ENCODE measurements at places on chromosomes 3 and 15.

GRCh38 chr3:46667061-46667621, 26.3 kb downstream of the ALS2CL start:
- no peak for DNase-seq

GRCh38 chr15:91981821-91982800, 128.6 kb downstream of the SLCO3A1 start:
- no peak for DNase-seq

GRCh38 chr3:41307065-41307464, 107.8 kb downstream of the CTNNB1 start:
- DNase-seq = no peak

- no peak for DNase-seq
Measured at GRCh38 chr15:79455361-79455760, 23.2 kb downstream of the MINAR1 start.

DNA sequence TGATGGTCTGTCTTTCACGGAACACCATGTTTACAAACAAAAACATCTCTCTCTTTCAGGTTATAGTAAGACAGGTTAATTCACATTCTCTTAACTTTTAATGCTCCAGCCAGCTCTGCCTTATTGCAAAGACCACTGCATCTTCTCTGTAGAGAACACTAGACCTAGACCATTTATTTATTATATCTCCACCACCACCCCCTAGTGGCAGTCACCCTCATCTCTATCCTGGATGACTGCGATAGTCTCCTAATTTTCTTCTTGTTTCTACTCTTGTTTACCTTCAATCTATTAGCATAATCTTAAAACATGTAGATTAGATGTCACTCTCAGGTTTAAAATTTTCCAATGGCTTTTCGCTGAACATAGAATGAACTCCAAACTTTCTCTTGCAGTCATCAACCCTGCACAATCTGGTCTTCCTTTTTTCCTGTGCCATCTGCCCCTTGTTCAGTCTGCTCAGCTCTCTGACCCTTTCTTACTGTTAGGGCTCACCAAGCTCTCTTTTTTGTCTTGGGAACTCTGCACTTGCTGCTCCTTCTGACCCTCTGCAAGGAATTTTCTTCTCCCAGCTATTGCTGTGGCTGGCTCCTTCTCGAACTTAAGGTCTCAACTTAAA, 155.6 kb downstream of the SQOR start:
- no peak for DNase-seq

DNA sequence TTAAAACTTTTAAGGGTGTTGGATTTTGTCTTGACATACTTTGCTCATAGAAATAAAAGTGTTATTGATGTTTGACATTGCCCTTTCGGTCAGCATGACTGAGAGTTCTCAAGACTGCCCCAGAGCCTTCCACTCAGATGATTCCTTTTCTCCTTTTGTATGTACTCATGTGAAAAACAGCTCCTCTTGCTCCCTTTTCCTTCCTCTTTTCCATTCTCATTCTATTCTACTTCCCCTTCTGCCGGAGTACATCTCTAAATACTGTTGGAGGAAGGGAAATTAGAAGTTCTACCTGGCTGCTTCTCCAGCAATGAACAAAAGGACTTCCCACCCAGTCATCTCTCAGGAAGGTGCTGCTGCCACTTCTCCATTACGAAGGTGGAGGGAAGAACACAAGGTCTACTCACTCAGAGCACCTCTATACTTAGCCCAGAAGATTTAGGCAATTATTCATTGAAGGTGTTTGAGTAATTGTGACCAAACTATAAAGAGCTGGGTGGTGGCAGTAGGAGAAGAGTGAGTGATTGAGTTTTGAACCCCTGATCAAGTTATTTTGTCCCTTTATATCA, 163.8 kb upstream of the MBNL1 start:
- DNase-seq = no peak

DNA sequence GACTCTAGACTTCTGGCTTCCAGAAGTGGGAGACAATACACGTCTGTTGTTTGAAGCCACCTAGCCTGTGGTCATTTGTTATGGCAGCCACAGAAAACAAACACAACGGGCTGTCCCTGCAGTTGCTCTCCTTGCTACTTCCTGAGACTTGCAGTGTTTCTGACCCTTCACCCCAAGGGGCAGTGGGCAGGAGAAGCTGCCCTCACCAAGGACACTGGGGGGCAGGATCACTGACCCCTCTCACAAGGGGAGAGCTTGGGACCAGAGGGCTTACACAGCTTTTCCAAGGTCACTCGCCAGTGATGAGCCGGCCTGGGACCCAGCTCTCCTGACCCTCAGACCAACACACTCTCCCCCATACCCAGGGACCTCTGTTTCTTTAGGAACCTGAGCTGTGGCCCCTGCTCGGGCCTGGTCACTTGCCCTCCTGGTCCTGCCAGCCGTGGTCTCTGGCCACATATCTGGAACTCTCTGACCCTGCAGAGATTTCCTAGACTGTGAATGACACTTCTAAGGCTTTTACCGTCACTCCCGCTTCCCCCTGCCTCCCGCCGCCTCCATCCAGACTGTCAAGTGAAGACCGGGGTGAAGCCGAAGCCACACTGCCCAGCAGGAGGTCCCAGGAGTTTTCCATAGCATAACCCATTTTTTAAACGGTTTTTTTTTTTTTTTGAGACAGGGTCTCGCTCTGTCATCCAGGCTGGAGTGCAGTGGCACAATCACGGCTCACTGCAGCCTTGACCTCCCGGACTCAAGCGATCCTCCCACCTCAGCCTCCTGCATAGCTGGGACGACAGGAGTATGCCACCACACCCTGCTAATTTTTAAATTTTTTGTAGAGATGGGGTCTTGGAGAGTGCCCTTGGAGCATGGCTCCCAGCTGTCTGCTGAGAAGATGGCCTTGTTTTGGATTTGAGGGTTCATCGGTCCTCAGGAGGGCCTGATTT, 4.4 kb downstream of the ATP2B2 start:
- DNase-seq = no peak

- DNase-seq = no peak
Measured at GRCh38 chr15:56168394-56168793, 75.3 kb downstream of the RFX7 start.

DNA sequence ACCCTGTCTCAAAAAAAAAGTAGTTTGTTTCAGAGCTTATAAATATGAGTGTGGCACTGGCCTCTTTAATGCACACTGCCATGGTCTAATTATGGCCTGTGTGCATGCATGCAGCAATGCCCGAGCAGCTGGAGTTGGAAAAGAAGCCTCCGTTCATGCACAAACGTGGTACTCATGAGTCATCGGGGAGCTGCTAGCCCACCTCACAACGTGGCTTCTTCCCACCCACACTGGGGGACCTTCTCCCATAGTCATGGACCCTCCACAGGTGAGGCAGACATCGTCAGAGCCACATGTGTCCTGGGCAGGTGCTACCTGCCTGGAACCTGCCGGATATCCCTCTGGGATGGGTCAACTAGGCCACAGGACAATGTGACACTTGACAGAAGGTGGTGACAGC, 66.7 kb downstream of the ATP10A start:
- no peak for DNase-seq

DNA sequence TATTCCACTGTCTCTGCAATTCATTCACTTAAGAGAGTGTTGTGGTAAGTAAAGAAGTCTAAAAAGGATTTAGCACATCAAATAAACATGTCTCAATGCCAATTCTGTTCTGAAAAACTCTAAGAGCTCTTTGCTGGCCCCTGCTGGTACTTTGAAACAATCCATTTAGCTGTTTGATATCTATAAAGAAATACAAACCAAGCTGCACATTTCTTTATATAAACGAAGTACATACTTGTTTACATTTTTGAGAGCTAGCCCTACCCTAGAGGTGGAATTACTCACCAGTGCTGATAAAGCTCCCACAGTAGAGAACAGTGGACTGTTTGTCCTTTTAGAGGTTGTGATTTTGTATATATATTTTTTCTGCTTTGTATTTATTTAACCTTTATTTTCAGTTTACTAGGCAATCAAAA, 75.5 kb downstream of the NEDD4 start:
- DNase-seq = no peak

GRCh38 chr3:24040311-24040710, 95.2 kb downstream of the NR1D2 start:
- DNase-seq = no peak

GRCh38 chr15:80160570-80161156, 7.9 kb downstream of the FAH start:
- peak; percentile 42 for DNase-seq

DNA sequence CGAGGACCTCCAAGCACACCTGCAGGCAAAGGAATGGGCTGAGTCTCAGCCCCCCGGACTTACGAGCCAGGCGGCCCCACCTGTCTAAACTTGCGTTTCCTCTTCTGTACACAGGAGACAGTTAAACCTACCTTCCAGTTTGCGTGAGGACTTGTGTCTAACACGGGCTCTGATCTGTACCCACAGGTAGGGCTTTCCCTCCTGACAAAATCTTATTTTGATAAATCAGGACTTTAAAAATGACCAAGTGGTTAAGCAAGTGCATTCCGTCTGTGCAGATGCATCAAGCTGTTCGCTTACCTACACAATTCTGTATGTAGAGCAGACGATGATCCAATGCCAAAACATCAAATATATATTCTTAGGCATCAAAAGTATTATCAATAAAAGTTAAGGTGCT, 238.0 kb downstream of the XXYLT1 start:
- no peak for DNase-seq

DNA sequence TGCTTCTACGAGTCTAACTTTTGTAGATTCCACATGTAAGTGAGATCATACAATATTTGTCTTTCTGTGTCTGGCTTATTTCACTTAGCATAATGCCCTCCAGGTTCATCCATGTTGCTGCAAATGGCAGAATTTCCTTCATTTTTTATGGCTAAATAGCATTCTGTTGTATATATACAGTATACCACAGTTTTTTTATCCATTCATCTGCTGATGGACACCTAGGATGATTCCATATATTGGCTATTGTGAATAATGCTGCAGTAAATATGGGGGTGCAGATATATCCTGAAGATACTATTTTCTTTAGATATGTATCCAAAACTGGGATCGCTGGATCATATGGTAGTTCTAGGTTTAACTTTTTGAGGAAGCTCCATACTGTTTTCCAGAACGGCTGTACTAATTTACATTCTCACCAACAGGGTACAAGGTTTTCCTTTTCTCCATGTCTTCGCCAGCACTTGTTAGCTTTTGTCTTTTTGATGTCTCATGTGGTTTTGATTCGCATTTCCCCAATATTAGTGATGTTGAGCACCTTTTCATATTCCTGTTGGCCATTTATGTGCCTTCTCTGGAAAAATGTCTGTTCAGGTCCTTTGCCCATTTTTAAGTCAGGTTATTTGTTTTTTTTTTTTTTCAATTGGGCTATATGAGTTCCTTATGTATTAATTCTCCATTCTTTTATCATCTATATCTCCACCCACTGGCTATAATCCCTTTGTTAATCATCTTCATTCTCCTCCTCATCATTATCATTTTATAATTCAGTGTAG, 26.9 kb downstream of the CHCHD4 start:
- no peak for DNase-seq

- no peak for DNase-seq
Measured at GRCh38 chr3:188947401-188948280, 224.1 kb upstream of the TPRG1 start.

- DNase-seq = no peak
Measured at GRCh38 chr3:155495387-155495786, 201.9 kb upstream of the STRIT1 start.

- no peak for DNase-seq
Measured at GRCh38 chr3:47825590-47825989, 22.7 kb downstream of the DHX30 start.

DNA sequence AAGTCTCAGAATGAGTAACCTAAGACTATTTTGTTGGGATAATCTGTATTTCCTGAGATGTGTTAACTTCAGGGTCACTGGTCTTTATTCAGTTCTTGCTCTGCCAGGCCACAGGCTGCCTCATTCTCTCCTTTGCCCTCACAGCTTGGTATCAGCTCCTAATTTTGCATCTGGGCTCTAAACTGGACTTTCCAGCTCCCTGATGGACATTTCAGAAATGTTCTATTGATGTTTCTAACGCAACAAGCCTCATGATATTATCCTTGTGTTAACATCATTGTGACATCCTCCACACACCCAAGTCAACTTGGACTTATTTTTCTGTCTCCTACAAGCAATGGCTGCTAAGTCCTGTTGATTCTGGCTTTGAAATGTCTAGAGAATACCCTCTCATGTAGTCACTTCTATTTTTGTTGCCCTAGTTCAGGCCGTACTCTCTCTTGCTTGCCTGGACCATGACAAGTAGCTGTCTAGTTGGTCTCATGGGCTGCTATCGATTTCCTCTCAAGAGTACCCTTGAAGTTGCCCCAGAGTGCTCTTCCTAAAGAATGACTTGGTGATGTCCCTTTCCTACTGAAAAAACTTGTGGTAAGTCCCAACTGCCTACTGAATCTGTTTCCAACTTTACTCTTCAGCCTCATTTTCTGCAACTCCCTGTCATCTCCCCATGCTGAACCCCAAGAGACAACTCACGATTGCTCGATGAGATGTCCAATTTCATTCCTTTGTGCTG, 52.7 kb downstream of the CHST2 start:
- DNase-seq = no peak

GRCh38 chr3:178456621-178457285, 79.5 kb upstream of the KCNMB2 start:
- DNase-seq = no peak

DNA sequence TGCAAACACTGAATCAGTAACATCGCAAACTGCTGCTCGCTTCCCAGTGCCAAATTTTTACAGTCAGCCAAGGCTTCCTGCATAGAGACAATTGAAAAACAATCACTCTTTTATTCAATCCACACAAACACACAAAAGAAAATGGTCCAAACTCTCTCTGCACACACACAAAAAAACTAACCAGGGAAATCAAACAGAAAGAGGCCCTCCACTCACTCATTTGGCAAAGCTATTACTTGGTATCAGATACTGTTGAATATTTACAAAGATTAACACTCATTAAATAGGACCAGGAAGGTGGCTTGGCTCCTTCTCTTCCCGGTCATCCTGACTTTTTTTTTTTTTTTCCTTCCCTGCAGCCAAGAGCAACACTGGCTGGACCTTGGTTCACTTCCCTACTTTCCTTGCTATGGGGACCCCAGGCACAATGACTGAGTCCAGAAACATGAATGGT, 62.4 kb upstream of the SPATA12 start:
- DNase-seq = no peak

DNA sequence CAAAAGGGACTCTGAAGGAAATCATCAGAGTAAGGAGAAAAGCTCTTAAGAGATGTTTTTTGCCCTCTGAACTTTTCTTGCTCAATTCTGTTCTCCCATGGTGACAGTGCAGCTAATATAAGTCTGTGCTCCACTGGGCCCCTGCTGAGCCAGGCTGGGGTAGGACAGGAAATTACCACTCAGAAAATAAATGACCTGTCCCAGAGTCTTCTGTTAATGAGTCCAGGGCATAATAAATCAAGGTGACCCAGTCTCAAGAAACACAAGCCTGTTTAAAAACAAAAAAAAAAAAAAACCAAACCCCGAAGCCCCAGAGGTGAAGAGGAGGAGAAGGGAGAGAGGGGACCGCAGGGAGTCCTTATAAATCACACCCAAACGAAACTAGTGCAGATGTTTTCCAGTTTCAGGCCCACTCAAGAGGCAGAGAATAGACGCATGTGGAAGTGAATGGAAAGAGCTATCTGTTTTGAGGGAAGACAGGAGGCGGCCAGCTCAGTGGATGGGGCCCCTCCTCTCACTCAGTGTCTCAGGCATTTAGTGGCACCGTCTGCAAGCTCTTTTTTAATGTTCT, 59.8 kb upstream of the BOC start:
- DNase-seq = no peak

GRCh38 chr3:15952543-15953175, 154.9 kb upstream of the ANKRD28 start:
- DNase-seq = no peak

All from stimulated activated CD4-positive, alpha-beta T cell treated with anti-CD3 and anti-CD28 coated beads, Interleukin-2, amount 100 ng/mL, for 24 hours (primary cell).